ENCODE measurements at places on chromosomes 12 and 14.

DNA sequence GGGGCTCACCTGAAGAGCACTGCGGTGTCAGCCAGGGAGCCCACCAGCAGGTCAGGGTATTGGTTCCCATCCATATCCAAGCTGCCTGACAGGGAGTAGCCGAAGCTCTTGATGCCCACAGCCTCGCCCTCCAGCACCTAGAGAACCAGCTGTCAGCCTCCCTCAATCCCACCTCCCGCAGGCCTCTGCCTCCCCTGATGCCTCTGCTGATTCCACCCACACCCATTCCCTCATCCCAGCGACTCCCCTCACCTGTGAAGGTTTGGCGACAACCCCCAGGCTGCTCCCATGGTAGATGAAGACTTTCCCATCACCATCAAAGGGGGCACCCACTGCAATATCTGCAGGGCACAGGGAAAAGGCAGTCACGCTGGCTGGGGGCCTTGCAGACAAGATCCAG lies 10.0 kb downstream of the ITGA7 start:
- DNase-seq: no peak

DNA sequence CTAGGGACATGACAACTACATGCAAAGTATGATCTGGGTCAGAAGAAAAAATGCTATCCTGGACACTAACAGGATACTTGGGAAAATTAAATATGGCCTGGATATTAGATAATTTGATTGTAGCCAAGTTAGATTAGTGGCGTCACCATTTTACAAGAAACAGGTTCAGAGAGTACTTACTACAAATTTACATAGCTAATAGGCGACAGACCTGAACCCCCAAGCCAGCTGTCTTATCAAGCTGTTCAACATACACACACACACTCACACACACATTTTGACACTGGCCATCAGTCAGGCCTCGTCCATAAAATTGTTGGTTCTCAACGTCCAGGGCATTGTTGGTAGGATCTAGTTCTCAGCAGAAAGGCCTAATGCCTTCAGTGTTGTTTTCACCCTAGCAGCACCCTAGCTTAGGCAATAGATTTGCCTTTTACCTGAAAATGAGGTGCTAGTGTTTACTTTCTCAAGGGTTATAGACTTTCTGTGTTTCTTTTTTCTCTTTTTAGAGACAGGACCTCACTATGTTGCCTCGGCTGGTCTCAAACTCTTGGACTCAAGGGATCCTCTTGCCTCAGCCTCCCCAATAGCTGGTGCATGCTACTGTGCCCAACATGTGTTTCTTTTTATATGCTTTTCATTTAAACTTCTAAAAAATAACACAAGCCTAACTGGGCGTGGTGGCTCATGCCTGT lies 3.3 kb upstream of the C14orf93 start:
- no peak for DNase-seq

DNA sequence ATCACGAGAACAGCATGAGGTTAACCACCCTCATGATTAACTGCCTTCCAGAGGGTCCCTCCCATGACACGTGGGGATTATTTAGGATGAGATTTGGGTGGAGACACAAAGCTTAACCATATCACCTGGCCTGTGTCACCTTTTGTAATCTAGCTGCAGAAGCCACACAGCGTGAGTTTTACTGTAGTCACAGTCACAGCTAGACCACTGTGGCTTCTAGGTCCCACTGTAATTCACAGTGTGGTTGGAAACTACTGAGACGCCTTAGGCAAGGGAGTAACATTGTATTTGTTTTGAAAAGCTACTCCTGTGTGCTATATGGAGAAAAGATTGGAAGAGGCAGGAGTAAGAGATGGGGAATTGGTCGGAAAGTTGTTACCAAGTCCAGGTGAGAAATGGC lies 46.3 kb upstream of the ASPG start:
- no peak for DNase-seq

DNA sequence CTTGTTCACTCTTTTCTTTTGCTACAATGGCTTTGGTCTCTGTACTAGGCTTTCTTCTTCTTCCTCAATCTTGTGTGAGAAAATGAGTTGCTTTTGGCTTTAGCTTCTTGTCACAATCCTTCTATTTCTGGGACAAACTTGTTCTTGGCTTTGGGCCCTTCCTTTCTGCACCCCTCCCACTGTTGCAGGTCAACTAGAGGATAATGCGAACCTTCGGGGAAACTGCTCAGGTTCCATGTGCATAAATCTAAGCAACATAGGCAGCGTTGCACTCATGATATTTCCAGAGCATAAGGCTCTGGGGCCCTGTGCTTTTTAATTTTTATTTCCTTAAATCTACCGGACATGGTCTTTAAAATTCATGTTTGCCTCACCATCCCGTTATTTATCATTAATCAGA lies 89.8 kb upstream of the LRIG3 start:
- DNase-seq: no peak

DNA sequence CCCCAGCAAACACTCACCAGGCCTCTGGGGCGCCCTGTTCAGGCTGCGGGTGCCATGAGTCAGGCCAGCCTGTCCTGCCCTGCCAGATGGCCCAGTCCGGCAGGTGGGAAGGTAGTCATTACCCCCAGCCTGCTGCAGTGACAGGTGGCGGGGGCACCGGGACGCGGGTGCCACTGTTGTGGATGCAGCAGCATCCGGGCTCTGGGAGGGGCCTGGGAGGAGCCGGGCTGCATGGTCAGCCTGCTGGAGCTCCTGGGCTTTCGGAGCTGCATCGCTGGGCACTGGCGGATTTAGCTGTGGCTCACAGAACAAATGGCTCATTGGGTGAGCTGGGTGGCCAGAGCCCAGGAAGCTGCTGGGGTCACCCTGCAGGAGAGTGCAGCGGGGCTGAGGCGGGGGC lies 13.5 kb downstream of the CEP170B start:
- no peak for DNase-seq

DNA sequence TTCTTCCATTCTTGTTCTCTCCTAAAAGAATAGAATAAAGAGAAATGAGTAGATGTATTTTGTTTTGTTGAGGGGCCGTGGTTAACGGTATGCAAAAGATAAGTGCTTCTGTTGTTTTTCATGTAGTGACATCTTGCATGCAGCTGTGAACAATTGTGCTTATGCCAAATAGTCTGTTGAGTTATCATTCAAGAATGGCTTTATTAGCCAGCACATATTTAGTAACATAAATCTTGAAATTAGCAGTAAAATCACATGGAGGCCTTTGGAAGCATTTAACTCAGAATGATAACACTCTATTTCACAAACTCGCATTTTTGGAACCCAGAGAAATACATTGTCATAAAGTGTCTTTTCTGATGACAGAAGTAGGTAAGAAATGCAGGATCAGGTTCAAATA lies 1772.0 kb upstream of the FLRT2 start:
- DNase-seq: no peak

DNA sequence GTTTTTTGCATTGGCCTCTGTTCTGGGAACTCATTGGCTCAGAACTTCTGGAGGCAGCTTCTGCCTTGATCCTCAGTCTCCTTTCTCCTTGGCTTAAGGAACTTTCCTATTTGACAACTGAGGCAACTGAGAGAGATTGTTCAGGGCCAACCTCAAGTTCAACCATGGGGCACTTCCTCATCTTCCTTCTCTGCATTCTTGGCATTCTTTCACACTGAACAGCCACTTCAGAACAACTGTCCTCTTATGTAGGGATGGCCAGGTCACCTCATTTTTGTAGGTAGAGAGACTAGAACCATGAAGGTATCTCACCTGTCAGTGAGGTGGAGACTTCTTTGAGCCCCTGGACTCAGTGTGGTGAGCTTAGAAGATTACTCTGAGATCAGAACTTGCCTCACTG lies 63.0 kb upstream of the NRXN3 start:
- no peak for DNase-seq

DNA sequence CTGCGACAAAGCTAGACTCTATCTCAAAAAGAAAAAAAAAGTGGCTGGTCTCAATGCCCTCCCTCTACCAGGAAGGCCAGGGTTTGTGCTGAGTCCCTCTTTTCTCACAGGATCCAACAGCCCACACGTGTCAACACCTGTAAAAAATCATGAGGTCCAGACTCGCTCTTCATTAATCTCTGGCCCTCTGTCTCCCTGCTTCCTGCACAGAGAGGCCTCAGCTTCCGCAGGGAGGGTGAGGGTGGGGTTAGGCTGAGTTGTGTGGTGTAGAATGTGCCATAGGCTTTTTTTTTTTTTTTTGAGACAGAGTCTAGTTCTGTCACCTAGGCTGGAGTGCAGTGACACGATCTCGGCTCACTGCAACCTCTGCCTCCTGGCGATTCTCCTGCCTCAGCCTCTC lies 6.1 kb downstream of the CFAP73 start:
- no peak for DNase-seq

DNA sequence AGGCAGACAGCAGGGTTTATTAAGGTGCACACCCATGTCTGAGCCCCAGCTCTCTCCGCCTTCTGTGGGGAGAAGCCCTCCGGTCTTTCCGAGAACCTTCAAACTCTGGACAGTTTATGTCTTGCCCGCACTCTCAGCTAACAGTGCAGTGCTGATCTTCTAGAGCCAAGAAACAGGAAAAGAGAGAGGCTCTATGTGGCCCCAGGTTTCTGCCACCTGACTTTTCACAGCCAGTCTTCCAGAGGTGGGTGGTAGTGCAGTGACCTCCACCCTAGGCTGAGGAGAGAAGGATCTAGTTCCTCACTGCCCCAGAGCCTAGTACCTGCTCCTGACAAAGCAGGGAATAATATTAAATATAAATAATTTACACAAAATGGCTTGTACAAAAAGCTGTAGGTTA lies 4.0 kb upstream of the SLC22A17 start:
- DNase-seq: no peak

DNA sequence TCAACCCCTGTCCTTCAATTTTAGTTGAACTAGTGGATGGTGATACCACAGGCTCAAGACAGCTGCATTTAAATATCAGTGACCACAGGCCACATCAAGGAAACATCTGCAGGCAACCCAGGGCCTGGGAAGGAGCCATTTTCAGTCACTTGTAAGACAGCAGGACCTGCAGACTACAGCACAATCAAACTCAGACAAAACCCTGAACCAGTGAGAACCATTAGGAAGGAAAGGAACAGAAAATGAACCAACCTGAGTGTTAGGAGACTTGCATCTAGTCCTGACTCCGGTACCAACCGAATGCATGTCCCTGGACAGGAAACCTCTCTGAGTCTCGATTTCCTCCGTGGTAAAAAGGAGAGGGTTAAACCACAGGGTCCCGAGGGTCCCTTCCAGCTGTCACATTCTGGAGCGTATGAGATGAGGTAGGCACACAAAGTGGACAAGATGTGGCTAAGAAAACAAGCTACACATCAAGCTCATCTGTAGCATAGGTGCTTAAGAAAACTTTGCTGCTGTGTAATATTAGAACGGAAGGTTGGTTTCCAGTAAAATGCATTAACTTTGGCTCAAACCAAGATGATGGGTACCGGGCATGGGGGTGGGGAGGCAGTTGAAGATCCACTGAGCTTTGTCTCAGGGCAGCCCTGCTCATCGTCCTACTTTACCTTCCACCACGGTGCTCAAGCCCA lies 1.6 kb upstream of the CDKN1B start:
- DNase-seq: no peak

GRCh38 chr14:61927060-61927459 lies 164.8 kb downstream of the SNAPC1 start:
- DNase-seq: no peak

DNA sequence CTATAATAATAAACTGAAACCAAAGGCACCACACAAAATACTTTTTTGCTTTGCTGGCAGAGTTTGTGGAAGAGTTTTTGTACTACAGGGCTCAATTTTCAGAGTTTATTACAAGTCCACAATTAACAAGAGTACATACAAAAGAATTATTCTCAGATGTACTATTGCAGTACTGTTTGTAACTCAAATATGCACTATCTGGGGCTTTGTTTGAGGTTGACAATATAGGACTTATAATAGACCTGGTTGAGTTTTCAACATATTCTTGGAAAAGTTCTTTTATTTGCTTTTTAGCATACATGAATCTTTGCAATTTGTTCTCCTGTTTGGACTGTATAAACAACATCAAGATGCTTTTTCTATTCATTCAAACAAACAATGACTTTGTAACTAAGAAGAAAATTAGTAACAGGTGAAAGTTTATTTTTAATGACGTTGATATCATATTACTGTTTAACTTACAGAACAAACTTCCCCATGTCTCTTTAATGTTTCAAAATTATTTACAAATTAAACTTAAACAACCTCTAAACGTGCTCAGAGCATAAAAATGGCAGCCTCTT lies 407.4 kb upstream of the PRICKLE1 start:
- no peak for DNase-seq

- DNase-seq: no peak
Measured at GRCh38 chr14:104845033-104845666, 19.9 kb upstream of the CEP170B start.

DNA sequence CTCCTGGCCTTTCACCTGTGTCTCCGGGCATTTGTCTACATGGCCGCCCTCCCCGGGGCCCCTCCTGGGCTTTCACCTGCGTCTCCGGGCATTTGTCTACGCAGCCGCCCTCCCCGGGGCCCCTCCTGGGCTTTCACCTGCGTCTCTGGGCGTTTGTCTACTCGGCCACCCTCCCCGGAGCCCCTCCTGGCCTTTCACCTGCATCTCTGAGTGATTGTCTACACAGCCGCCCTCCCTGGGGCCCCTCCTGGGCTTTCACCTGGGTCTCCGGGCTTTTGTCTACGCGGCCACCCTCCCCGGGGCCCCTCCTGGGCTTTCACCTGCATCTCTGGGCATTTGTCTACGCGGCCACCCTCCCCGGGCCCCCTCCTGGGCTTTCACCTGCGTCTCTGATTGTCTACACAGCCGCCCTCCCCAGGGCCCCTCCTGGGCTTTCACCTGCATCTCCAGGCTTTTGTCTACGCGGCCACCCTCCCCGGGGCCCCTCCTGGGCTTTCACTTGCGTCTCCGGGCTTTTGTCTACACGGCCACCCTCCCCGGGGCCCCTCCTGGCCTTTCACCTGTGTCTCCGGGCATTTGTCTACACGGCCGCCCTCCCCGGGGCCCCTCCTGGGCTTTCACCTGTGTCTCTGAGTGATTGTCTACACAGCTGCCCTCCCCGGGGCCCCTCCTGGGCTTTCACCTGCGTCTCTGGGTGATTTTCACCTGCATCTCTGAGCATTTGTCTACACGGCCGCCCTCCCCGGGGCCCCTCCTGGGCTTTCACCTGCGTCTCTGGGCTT lies 68.0 kb upstream of the GALNT9 start:
- DNase-seq: no peak

- no peak for DNase-seq
Measured at GRCh38 chr14:50350975-50351374, 38.9 kb downstream of the DMAC2L start.

DNA sequence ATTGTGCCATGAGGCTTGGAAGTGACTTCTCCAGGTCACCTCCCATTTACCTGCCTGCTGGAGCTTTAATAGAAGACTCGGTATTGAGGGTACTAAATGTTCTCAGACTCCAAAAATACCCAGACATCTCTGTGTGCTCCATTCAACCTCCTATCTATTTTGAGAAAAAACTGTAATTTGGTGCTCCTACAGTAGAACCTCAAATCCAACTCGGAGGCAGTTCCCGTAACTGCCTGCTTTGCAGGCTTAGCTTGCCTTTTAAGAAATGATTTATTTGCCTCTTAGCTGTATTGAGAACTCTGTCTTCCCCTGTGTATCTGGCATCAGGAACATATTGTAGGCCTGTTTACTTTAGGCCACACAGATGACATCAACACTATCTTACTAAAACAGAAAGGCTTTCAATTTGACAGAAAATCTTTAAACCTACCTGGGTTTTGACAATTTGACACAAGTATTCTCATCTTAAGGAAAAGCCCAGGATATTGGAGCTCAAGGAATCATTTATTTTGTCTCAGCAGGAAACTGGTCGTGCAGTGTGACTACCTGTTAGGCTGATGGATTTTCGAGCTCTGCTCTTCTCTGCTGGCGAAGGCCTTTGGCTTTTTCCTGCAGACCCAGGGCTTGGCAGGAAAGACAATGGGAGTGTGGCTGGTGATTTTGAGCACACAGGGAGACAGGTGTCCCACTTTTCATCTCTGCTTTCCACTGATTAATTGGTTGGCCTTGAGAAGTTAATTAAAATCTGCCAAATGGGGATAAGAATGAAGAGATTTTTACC lies 314.8 kb downstream of the SNAPC1 start:
- no peak for DNase-seq

All from activated T-helper 1 cell treated with anti-CD3 and anti-CD28 coated beads, Interleukin-2, amount 50 U/mL, for 16 hours (primary cell).